Activated CD4-positive, alpha-beta T cell treated with anti-CD3 and anti-CD28 coated beads, Interleukin-2, amount 50 U/mL, for 4 hours (primary cell): ENCODE measurements at places on chromosomes 5 and 9.

DNA sequence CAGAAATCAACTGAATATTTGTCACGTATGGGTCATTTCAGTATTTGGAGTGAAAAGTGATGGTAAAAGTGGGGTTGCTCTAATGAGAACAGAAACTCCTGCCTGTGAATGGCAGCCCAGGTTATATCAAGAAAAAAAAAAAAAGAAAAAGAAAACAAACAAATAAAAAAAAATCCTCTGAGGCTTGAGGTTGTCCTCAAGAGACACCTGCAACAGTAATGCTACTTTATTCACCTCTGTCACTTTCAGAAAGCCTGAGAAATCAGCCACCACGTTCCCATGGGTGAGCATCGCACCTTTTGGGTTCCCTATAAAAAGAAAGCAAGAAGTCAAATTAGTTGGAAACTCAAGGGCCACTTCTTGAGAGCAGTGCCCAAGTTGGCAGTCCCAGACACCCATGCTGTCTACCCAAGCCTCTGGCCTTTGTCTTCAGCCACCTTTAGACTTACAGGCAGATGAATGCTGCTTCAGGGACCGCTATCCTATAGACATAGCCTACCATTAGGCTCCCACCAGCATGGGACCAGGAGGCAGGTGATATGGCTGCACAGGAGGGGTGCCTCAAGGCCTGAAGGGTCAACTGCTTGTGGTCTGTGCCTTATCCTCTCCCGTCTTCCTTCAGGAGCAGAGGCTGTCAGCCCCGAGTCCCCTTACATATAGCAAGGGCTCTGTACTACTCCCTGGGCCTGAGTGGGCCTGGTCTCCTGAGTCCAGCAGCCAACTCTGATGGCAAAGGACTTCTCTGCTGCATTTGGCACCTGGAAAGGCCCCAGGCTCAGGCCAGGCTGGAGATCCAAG lies 31.1 kb upstream of the MEIKIN start:
- DNase-seq = no peak

DNA sequence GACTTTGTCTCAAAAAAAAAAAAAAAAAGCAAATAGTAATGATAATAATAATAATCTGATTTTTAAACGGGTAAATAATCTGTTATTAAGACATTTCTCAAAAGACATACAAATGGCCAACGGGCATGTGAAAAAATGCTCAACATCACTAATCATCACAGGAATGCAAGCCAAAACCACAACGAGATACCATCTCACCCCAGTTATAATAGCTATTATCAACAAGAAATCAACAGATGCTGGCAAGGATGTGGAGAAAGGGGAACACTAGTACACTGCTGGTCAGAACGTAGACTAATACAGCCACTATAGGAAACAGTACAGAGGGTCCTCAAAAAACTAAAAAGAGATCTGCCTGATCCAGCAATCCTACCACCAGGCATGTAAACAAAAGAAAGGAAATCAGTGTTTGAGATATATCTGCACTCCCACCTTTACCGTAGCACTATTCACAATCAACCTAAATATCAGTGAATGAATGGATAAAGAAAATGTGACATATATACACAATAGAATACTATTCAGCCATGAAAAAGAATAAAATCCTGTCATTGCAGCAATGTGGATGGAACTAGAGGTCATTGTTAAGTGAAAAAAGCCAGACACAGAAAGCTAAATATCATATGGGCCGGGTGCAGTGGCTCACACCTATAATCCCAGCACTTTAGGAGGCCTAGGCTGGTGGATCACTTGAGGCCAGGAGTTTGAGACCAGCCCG lies 24.9 kb downstream of the VAV2 start:
- no peak for DNase-seq

DNA sequence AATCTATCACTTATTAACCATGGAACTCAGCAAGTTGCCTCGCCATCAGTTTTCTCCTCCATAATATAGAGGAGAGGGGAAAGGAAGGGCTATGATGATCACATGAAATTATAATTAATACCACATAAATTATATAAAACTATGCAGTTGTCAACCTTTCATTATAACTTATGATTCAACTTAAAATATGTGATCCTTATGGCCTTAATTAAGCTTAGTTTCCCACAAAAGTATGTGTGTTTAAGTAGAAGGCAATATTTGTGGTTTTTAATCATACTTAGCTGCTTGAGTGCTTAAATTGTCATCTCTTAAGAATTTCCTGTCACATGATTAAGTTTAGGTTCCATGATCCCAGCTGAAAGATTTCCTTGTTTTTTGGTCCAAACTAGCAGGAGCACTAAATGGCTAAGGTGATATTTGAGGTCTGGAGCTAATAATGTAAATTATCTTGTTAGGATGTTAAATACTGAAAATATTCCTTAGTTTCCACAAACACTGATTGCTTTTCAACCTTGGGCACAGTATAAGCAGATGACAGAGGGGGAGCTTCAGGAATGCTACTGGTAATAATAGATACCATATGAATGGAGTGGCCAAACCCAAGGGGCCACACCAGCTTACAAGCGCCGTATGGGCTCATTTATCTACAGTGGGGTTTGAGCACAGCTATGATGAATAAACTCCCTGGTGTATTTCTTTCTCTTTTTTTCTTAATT lies 26.4 kb upstream of the F2R start:
- no peak for DNase-seq

DNA sequence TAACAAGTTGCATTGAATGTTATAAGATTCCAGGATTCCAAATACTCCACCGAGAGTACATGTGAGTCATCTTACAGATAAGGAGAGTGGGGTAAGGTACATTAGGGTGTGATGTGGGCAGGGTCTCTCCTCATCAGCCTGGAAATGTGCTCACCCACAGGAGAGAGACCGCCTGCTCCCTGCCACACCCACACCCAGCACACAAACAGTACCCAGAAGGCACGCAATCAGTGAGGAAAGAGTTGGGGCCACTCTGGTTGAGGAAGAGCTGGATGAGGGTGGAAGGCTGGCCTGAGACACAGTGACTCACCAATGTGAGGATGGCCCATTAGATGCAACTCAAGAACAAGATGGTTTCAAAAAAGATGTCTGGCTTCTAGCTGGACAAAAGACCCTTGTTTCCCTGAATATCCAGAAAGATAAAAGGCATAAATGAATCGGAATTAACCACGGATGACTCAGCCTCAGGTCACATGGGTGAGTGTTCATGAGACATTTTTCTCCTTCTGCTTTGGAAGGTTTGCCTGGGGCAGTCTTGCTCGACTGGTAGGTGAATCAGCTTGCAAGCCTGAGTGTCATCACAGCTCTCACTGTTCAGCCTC lies 51.1 kb upstream of the LHFPL2 start:
- no peak for DNase-seq

- DNase-seq = no peak
Measured at GRCh38 chr9:133818444-133818843, 80.3 kb upstream of the SARDH start.

GRCh38 chr5:157059093-157059539 lies at the start of gene HAVCR1:
Gene HAVCR1, minus strand, starts transcription at chr5:157059116. Its CDS starts 1,173 bp downstream, at chr5:157057943.
- DNase-seq = no peak

DNA sequence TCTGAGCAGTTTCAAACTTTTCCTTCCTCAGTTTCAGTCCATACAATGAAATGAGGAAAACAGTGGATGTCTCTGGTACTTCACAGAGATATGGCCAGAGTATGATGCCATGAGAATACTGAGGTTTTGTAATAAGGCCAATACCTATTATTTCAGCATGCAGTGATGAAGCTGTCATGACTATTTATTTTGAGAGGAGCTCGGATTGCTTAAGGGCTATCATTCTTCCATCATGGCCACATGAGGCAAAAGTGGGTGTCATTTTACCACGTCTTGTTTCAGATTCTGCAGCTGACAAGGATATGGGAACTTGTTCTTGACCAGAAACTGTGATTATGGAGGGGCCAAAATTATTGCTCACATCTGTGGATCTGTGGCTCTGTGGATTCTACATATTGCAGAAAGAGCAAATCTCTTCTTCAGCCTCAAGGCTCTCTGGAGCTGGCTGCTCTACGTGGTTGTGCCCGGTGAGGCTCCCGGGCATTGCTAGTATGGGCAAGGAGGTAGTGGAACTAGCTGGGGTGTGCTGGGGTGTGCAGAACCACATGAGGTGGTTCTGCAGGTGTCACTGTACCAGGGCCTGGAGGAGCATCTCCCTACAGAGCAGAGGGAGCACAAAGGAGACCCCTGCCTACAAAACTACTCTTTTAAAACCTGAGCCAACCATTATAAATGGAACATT lies 180.3 kb downstream of the SEMA6A start:
- no peak for DNase-seq

- no peak for DNase-seq
Measured at GRCh38 chr5:177498013-177498787, 796 bp upstream of the PDLIM7 start.

DNA sequence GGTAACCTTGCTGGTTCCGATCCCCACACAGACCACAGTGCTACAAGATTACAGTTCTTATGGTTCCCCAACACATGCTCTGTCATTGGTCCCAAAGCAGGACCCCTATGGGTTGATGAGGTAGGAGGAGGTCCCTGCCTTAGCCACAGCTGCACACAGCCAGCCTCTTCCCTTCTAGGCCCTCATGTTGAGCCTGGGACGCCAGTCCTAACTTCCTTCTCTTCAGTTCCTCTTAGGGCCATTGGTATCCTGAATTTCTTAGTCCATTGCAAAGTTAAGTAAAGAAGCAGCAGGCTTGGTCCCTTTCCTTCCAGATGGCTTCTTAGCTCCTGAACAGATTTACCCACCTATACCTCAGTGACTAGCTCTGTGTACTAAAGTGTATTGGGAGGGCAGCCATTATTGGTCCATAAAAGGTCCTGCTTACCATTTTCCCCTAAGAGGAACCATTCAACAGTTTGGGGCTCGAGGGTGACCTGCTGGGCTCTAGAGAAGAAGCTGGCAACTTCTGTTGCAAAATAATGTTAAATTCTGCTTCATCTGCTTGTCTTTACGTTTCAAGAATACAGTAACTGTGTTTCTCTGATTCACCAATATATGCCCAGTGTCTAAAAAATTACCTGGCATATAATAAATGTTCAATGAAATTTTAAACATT lies 50.2 kb downstream of the PDCD1LG2 start:
- no peak for DNase-seq

DNA sequence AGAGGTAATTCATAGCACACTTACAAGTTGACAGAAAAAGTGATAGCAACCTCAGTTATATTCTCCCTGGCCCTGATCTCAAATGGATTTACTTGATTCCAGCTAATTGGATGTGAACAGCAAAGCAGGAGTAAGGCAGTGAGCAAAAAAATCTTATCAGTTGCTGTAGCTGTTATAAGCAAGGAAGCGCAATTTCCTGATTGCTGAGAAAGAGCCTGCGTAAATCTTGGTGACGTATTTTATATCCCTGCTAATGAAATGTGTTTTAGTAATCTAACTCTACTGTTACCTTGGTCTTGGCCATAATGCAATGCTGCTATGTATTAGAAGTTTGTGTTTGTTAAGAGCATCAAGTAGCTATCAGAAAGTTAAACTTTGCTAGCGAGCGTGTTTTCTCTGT lies 661.2 kb upstream of the SEMA6A start:
- no peak for DNase-seq

DNA sequence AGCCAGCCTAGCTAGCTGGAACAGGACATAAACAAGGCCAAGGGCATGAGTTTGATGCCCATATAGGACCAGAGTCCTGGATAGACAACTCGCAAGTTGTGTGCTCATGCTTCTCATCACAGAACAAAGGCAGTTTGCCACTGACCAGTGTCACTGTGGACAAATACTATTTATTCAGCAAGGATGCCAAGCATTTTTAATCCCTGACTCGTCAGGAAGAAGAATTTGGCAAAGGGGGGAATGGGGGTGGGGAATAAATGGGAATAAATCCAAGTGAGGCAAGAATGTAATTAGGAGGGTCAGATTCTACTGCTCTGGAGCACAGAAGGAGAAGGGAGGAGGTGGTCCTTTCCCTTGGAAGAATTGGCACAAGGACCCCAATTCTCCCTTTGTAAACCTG lies 46.8 kb upstream of the ANKRD55 start:
- DNase-seq = no peak

DNA sequence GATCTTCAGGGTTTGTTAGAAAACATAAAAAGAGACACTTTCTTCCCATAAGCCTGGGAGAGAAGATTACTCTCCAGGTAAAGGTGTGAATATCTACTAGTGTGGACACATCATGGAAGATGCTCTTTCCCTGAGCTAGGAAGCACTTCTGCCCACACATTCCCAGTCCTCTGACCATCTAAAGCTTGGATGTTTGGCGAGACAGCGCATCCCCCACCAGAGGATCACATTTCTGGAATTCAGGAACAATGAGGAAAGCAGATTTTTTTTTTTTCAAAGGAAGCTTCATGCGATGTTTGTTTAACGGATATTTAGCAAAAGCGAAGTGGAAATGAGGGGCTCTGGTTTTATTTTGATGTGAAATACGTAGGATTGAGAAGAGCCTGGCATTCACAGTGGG lies 6.2 kb downstream of the SVEP1 start:
- DNase-seq = no peak

DNA sequence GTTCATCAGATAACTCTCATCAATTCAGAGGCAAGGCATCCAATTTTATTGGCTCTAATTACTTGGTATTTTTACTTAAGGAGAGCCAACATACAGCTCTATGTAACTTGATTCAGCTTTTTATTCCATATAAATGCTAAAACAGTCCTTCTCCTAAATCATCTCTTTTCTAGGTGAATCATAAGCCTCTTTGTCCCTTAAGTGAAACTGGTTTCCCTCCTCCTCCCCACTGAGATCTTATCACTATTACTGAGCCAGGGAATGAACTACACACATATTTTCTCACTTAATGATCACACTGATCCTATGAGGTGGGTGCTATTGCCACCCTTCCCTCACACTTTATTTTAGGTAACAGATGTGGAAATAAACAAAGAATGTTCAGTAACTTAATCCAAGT lies 1143.8 kb downstream of the MAT2B start:
- no peak for DNase-seq

GRCh38 chr5:6812800-6813731 lies 99.8 kb downstream of the TENT4A start:
- DNase-seq = no peak

DNA sequence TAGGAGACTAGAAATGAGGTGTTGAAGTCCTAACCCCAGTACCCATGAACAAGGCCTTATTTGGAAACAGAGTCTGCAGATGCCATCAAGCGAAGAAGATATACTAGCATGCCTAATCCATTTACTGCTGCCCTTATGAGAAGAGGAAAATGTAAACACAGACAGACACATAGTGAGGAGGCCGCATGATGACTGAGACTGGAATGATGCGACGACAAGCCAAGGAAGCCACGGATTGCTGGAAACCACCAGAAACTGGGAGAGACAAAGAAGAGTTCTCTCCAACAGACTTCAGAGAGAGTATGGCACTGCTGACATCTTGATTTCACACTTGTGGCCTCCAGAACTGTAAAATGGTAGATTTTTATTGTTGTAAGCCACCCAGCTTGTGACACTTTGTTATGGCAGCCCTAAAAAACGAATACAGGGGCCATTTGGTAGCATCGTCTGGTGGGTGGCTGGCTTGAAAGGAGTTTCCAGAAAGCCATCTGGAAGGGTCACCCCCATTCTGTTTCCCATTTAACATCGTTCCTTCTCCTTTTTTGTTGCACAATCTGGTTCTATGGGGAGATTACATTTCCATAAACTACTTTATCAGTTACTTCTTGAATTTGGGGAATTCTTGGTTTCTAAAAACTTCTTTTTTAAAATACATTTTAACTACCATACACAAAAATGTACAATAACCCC lies 193.1 kb downstream of the HSD17B3 start:
- DNase-seq = no peak

- DNase-seq = no peak
Measured at GRCh38 chr9:106438928-106439327, 424.0 kb upstream of the ZNF462 start.
